Hematopoietic multipotent progenitor cell treated with erythropoietin and hydrocortisone succinate and interleukin-3 and kit ligand, for 6 days (in vitro differentiated cells): ENCODE measurements at places on chromosomes 12 and 14.

- peak; percentile 83 for DNase-seq
Observed at GRCh38 chr12:100141666-100141997, 1.0 kb downstream of the BLTP3B start.

- DNase-seq, result no peak
Observed at GRCh38 chr12:46489951-46490388, 117.4 kb upstream of the SLC38A2 start.

DNA sequence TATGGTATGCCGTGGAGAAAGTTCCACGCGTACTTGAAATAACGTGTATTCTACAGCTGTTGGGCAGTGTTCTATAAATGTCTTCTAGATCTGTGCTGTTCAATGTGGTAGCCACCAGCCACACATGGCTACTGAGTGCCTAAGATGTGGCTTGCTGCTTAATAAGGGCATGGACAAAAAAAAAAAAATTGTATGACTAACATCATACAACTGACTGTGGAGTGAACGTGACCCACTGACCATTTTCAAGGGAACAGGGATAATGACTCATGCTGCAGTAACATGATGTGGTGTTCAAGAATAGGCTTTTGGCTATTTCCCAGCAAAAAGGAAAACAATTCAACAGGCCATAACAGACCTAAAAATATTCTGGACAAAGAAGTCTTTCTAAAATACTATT lies 13.0 kb downstream of the ATG14 start:
- DNase-seq, result no peak

GRCh38 chr12:120364487-120364886 lies 4.5 kb downstream of the MSI1 start:
- no peak for DNase-seq

DNA sequence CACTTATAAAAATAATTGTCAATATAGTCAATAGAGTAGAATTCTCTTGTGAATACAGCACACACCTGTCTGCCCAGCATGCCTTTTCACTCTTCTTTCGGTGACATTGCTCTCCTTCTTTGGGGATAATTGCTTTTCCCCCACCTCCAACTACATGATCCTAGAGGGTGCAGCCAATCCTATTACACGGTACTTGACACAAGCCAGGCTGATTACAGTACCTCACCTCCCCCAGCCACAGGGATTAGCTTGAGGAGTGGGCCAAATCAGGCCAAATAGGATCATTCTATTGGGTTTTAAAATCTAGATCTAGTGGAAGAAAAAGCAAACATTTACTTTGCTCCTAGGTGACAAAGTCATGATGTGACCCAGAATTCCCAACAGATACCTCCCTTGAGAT lies 16.8 kb upstream of the NFYB start:
- no peak for DNase-seq

DNA sequence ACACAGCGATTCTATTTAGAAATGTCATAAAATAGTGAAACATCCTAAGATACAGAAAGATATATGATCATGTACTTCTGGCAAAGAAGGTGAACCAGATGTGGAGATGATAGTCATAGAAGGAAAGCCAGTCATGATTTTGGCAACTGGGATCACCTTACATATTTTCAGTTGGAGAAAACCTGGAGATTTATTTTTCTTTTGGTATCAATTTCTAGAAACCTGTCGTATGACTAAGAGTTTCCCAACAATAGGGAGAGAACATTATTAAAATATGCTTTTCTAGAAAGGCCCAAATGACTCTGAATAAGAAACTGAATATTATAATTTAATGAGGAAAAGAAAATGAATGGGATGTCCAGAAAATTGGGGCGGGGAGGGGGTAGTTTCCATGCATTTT lies 396.4 kb downstream of the ZFP36L1 start:
- no peak for DNase-seq

DNA sequence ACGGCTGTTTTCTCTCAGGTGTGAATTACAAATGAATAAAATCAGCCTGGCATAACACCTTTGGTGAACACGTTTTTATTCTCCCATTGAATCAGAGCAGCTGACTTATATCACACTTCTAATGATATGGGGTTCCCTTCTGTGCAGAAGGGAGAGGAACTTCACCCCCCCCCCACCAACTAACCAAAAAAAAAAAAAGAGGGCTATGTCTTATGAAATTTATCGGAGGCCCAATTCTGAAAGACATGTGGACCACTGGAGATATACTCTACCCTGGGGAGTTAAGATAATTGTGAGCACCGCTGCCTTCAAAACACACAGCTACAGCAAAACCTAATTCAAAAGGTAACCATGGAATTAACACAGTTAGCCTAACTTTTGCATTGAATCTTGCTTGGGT lies 4.6 kb downstream of the BCL11B start:
- no peak for DNase-seq

DNA sequence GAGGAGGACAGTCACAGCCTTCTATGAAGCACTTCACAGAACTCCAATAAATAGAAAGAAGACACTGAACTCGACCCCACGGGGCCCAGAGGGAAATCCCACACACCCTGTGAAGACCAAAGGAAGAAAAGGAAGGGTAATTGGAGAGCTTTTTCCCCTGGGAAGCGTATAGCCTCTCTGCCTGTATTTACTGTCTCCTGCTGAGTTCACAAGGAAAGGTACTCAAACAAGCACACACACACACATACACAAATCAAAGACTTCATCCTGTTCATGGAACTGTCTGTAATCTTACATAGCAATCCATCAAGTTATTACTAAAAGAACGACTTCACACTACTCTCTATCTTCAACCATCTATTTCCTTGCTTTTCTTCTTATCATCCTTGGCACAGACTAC lies 15.3 kb downstream of the FOXN3 start:
- no peak for DNase-seq

- DNase-seq, result no peak
Observed at GRCh38 chr12:71478270-71478669, 38.7 kb downstream of the LGR5 start.

DNA sequence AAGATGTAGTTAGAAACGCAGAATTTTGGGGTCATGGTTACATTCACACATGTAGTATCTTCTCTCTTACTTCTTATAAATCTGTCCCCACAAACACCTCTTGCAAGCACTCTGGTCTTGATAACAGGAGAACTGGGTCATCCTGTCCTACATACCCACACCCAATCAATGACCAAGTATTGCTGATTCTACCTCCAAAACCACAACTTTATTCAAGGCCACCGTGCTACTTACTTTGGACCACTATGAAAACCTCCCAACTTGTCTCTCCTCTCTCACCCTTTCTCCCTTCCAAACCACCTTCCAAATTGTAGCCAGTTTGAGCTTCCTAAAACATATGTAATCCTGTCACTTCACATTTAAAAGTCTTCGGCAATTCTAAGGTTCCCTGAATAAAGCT lies 5.4 kb downstream of the SERPINA11 start:
- DNase-seq, result no peak

DNA sequence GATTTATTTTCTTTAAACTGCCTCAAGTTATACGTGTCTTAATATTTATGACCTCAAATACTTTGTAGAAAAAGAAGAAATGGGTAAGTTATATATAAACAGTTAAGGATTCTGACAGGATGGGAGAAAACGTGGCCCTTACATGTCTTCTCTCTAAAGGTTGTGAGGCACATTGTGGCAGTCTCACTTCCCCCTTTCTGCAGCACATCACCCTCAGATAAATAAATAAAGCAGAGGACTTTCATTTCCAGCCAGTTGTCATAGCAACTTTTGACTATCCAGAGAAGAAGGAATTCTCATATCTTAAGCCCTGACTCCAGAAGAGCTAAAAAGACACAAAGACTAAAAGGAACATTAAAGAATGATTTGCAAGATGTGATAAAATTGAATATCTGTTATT lies 28.8 kb upstream of the CEP83 start:
- no peak for DNase-seq

- peak; percentile 10 for DNase-seq
Observed at GRCh38 chr12:14844401-14844800, 1.1 kb upstream of the ART4 start.

DNA sequence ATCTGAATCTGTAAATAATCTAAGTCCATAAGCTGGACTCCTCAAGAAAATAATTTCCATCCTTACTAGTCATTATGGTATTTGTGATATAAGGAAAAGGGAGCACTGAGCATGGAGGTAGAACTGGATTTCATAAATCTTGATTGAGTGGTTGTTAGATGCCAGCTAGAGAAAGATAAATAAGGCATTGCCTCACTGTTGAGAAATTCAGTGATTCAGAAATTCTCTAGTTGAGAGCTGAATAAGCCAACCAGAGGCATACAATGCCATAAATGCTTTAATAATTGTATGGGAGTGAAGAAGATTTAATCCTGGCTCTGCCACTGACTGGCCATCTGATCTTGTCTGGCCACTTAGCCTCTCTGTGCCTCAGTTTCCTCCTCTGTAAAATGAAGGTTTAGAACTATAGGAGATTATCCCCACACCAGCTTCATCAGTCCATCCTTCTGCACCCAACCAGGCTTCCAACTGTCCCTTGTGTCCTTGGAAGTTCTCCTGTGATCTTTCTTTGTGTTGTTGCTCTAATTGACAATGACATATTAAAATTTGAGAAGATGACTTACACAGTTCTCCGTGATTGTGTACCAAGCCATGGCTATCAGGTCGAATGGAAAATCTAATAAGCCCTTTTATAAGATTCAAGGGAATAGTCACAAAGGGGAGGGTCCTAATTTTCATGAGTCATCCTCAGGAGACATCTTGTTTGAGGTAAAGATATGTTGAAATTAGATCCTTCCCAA lies 394.3 kb downstream of the EGLN3 start:
- DNase-seq, result no peak

DNA sequence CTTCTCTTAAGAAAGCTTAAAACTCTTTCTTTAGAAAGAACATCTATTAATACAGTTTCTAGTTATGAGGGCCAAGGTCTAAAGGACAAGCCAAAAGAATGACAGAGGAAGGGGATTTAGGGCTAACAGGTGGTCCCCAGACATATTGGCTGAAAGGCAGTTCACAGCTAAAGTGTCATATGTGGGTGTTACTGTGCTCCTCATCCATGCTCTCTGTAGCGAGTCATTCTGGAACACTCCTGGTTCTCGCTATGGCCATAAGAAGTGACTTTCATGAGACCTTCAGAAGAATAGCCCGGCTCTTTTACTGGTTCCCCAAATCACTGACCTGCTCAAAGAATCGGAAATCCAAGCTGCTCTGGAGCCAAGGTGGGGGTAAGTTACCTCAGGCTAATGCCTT lies 55.0 kb downstream of the TBK1 start:
- DNase-seq, result no peak

- no peak for DNase-seq
Observed at GRCh38 chr14:53640695-53641094, 315.9 kb downstream of the BMP4 start.

DNA sequence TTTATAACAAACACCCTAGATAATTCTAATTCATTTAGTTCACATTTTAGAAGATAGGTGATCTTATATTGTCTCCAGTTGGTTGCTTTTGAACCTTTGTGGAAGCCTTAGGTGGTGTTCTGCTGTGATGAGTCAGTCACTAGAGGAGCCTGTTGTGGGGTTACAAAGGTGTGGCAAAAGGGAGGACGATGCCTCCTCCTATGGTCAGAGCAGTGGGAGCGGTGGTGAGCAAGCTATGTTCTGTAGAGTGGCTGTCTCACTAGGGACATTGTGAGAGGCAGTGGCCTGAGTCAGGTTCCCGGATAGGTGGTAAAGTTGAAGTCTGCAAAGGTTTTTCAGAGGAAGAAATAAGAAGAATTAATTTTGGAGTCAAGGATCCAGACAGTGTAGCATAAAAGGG lies 71.6 kb upstream of the USP44 start:
- no peak for DNase-seq

DNA sequence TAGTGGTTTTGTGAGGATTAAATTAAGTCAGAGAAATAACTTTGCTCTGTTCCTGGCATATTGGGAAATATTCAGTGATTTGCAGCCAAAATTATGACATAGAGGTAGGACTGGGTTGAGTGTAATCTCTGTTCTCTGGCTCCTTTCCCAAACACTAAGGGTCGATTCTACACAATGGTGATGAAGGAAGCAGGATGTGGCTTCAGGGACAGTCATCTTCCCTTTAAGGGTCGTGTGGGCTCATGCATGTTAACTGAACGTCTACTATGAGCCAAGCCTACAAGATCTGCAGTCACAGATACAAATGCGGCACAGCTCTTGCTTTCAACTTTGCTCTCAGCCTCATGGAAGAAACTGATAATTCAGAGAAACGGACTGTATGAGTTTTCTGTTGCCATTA lies 381.6 kb downstream of the VRK1 start:
- DNase-seq, result no peak

- peak; percentile 63 for DNase-seq
Observed at GRCh38 chr12:1619587-1619986, 9.4 kb upstream of the WNT5B start.

GRCh38 chr12:64747695-64748094 lies 11.5 kb downstream of the GNS start:
- no peak for DNase-seq
